CD4-positive, alpha-beta T cell treated with Interferon alpha-2 for 1 hour (primary cell): ENCODE measurements at places on chromosomes 1 and 21.

DNA sequence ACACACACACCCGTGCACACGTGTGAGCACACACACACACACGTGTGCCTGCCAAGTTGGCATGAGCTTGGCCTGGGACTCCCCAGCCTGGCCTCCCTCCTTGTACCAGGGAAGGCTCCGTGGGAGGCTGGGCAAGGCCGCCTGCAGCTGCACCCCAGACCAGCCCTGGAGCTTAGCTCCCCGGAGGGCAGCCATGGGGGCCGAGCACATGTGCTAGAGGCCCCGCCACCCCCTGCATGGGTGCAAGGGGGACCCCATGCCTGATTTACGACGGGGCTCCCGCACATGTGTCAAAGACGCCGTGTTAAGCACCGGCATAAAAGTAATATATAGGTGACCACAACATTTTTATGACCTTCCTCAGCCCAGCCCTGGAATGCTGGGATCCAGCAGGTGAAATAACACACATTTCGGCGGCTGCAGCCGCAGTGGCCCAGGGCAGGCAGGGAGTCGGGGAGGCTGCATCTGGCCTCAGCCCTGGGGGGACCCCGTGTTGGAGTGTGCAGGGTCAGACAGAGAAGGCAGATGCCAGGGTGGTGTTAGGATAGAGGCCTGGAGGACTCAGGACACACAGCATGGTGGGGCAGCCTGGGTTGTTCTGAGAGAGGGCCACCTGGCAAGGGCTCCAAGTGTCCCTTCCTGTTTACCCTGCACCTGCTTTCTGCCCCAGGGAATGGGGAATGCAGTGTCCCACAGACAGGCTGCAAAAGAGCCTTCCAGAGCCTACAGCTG, 56.3 kb downstream of the WNT9A start:
- DNase-seq: peak; percentile 0

GRCh38 chr1:61287014-61287413, 204.7 kb downstream of the NFIA start:
- no peak for DNase-seq

GRCh38 chr1:63784083-63784482, 10.3 kb downstream of the ROR1 start:
- no peak for DNase-seq

DNA sequence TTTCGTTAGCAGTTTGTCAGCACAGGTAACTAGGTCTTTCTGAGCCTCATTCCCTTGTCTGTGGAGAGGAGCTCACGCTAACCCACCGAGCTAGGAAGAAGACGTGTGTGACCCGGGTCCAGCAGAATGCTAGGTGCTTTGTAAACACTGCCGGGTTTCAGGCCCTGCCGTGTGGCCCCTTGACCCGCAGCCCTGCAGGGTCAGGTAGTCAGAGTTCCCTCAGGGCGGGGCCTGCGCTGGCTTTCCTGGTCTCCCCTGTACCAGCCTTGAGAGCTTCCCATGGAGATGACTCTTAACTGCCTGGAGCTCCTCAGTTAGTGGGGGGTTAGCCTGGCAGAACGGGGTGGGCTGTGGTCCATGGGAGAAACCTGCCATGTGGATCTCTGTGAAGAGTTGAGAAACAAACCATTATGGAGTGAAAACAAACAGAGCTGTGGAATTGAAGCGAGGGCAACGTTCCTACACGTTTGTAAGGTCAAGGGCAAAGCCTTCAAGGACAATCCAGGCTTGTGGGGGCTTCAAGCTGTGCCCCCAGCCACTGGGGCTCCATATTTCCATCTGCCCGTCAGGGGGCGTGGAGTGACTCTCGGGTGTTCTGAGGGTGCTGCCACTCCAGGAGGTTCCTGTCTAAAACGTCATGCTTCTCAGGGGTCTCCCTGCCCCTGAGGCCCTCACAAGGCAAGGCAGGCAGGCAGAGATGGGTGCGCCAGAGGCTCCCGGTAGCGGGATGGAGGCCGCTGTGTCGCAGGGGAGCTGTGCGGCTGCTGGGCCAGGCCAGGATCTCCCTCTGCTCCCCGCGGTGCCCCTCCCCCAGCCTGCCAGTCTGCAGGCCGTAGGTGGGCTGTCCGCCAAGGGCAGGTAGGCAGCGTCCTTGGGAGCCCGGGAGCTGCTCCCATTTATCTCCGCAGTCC, 23.8 kb downstream of the LHX4 start:
- DNase-seq: no peak

- no peak for DNase-seq
Observed at GRCh38 chr1:246750752-246751151, 26.5 kb downstream of the SCCPDH start.

- DNase-seq: no peak
Observed at GRCh38 chr1:118113261-118113660, 71.8 kb downstream of the SPAG17 start.

DNA sequence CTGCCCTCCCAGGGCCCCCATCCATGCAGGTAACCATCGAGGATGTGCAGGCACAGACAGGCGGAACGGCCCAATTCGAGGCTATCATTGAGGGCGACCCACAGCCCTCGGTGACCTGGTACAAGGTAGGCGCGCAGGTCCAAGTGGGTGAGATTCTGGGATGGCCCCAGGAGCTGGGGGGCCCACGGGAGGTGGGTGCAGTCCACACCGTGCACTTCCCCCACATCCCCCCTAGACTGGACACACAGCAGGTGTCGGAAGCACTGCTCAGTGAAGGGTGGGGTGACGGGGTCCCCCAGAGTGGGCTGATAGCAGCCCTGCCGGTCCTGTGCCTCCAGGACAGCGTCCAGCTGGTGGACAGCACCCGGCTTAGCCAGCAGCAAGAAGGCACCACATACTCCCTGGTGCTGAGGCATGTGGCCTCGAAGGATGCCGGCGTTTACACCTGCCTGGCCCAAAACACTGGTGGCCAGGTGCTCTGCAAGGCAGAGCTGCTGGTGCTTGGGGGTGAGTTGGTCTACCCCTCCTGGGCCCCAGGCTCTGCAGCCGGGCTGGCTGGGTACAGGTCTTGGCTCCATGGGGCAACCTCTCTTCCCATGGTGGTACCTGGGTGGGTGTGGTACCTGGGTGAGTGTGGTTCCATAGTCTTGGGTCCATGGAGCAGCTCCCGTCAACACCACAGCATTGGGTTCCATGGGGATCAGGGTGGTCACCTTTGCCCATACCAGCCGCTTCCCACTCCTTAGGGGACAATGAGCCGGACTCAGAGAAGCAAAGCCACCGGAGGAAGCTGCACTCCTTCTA, 40.4 kb downstream of the TRIM11 start:
- no peak for DNase-seq

DNA sequence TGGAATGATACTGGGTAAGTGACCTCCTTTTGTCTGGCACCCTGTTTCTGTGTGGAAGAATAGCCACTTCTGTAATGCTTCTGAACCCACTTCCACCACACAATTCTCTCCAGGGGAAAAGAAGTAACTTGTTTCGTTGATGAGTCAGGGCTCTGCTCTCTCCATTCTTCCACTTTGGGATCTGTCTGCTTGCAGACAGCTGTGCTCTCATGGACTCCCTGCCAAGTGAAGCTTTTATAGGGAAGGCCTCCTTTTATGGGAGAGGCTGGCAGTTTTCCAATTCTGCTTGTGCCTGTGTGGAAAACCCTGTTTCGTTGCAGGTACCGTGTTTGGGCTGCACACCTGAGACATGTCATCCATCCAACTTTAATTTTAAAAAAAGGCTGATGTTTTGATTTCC, 130.7 kb downstream of the GIPC2 start:
- DNase-seq: no peak

- no peak for DNase-seq
Observed at GRCh38 chr21:29511096-29511495, 212.4 kb downstream of the BACH1 start.

DNA sequence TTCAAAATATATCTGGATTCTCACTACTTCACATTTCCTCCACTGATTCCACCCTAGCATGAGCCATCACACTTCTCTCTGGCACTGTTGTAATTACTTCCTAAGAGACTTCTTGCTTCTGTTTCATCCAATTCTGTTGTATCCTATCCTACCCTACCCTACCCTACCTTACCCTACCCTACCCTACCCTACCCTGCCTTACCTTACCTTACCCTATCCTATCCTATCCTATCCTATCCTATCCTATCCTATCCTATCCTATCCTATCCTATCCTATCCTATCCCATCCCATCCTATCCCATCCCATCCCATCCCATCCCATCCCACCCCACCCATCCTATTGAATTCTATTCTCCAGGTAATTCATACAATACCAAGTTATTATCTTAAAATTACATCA, 29.7 kb downstream of the KCNA2 start:
- no peak for DNase-seq

GRCh38 chr1:62509028-62509427, 72.2 kb downstream of the USP1 start:
- DNase-seq: no peak

GRCh38 chr1:4322881-4323280, 331.5 kb upstream of the AJAP1 start:
- no peak for DNase-seq

GRCh38 chr1:151070474-151071276, at the start of gene GABPB2:
Gene GABPB2 (plus strand): TSS chr1:151070761. CDS start chr1:151088190, 17,429 bp downstream.
- peak; percentile 84 for DNase-seq

GRCh38 chr1:61282387-61282786, 200.0 kb downstream of the NFIA start:
- no peak for DNase-seq

GRCh38 chr1:155729031-155729898, 40.4 kb downstream of the DAP3 start:
- DNase-seq: peak; percentile 30

DNA sequence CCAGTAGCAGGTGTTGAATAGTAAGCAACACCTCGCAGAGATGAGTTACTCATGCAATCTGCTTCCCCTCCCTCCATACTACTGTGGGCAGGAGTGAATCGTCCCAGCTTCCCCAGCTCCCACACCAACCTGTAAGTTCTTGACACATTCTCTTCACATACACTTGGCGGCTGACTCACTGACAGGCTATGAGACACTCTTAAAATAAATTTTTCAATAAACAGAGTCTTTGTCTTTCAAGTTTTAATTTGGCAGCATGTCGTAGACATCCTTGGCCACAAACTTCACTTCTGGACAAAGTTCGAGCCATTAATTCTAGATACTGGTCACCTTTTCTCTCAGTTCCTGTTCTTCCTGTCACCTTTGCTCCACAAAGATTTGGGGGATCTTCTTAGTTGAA, 290.7 kb downstream of the TM2D1 start:
- DNase-seq: no peak

DNA sequence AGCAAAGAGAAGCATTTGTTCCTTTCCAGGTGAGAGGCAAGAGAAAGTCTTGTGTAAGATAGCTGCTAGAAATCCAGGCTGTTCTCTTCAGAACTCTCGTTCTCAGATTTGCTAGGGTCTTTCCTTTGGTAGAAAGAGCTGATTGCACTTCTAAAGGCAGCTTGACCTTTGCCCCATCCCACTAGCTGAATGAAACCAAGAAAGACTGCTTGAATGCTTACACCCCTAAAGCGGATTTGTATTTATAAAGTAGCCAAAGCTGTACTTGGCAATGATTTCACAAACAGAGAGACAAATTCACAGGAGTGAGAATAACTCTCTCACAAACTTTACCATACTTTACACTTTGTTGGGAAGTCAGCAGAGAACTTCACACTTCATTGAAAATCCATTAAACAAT, 424.1 kb downstream of the TTLL7 start:
- DNase-seq: no peak

- DNase-seq: peak; percentile 82
Observed at GRCh38 chr1:113929750-113930498, 800 bp downstream of the HIPK1 start.

DNA sequence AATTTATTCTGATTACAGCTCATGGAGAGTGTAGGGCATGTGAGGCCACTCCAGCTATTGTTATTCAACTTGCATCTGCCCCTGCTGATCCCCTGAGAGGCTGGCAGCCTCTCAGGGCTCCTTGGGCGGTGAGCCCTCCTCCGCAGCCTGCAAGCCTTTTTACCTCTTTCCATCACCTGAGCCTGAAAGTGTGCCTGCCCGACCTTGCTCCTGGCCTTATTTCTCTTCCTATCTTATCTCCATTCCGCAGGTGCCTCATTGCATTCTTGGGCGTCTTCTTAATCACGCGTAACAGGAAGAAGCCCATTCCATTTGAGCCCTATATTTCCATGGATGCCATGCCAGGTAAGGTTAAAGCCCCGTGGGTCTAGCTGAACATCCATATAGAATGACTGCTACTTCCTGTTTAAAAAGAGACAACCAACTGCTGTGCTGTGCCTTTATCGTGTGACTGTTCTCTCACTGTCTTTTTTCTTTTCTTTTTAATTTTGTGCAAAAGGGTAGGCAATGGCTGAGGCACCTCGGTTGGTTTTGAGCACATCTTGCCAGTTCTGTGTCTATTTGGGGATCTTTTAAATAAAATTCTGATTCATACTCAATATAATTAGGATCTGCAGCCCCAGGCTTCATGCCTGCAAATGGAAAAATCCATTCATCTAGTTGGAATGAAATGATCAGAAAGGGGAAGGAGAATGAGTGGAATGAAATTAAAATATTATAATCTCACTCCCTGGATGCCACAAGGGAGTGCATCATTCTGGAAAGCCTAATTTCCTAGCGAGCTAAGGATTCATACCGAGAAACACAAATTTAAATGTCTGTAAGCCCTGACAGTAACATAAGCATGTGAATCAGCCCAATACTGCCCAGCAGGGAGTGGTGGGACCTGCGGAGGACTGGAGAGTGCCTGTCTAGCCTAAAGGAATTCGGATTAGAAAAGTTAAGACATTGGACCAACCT, 38.6 kb upstream of the RCAN3 start:
- DNase-seq: no peak

DNA sequence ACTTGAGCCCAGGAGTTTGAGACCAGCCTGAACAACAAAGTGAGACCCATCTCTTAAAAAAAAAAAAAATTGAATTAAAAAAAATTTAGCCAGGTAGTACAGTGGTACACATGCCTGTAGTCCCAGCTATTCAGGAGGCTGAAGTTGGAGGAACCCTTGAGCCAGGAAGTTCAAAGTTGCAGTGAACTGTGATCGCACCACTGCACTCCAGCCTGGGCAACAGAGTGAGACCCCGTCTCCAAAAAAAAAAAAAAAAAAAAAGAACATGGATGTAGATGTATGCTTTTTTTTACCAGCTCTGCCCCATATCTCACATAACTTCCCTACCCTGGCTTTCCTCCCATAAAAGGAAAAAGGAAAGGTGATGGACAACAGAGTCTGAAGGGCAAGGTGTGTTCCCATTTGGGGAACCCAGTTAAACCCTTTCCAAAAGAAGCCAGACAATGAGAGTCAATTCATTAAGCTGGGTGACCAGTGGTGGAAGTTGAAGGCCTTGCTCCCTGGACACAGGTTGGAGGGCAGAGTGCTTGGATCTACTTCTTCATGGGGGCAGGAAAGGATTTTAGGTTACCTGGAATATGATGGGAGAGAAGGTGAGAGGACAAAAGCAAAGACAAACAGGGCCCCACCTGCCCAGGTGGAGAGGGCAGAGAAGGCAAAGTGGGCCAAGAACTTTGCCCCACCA, 2.9 kb downstream of the KRTCAP2 start:
- no peak for DNase-seq
